ENCODE measurements at places on chromosomes 13 and 19.

DNA sequence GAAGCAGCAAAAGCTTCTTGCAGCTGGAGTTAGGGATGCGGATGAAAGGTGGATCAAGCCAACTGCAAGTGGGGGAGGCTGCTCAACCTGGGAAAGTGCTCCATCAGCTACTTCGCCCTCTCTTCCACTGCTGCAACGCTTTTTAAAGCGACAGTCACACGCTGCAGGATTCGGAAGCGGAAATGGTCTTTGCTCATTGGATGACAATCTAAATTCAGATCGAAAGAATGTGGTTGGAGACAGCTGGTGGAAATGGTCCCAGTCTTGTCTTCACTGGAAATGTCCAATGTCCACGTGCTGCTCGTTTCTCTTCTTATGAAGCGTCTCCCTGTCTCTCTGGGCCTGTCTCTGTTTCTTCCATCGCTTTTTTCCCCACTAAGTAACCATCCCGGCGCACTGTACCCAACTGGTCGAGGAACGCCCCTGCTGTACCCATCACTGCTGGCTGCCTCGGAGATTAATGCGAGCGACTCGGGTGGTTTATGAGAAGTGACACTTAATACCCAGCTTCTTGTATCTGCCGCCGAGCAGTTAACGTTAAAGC, 2.1 kb upstream of the FGF9 start:
- no peak for DNase-seq

DNA sequence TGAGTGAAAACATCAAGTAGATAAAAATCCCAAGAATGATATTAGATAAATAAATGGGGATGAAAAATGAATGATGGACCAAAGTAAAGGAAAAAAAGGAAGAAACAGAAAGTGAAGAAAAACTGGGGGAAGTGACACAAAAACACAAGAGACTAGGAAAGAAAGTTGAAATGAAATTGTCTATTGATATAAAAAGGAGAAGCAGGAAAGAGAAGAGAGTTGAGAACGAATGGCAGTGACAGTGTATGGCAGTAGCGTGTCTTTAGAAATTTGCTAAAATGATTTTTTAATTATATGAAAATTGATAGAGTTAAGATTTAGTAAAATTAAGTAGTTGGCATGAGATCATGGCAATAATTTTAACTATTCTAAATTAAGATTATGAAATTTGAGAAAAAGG, 36.3 kb upstream of the SGCG start:
- no peak for DNase-seq

- no peak for DNase-seq
These were observed 152.1 kb downstream of the KCTD15 start for GRCh38 chr19:33948651-33949335.

- no peak for DNase-seq
These were observed 11.3 kb downstream of the ZFR2 start for GRCh38 chr19:3857449-3858003.

- DNase-seq = no peak
These were observed 15.5 kb upstream of the UGGT2 start for GRCh38 chr13:96068729-96069128.

DNA sequence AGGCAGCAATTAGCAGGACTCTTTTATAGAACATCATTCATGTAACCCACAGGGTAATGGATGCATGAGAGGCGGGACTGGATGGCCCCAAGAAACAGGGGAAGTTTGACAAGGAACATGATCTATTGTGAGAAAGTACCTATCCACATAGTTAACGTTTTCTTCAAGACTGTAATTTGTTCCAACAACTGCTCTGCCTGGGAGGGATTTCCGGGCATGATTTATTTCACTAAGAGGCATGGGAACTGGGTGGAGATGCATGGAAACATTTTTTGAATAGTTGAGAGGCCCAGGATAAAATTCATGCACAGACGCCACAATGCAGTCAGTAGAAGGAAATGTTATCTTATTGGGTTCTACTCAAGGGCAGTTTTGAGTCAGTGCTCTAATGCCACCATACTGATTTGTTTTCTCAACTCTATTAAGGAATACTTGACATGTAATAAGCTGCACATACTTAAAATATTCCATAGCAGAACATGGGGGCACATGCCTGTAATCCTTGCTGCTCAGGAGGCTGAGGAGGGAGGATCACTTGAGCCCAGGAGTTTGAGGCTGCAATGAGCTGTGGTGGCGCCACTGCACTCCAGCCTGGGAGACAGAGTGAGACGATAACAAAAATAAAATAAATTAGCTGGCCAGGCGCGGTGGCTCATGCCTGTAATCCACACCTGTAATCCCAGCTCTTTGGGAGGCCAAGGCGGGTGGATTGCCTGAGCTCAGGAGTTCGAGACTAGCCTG, 9.9 kb upstream of the ATG4D start:
- DNase-seq = no peak

DNA sequence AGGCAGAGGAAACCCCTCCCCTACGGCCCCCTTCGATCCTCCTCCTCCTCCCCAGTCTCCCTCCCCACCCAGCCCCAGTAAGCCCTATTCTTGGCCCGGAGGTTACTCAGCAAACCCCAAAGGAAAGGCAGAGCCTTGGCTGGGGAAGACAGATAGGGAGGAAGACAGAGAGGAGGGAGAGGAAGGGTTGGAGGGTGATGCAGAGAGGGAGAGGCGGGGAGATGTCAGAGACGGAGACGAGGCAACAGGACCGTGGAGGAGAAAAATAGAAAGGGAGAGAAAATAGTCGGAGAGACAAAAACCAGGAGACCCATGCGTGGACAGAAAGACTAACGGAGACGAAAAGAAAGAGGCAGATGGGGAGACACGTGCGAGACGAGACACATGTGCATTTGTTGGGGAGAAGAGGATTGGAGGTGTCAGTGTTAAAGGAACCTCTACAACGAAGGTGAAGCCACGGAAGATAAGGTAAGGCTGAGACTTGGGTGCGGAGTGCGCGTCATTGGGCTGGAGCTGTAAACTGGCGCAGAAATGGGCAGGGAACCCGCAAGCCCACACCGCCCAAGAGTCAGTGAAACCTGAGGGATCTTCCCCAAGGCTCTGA, 2.9 kb downstream of the TGFB1 start:
- DNase-seq = no peak

DNA sequence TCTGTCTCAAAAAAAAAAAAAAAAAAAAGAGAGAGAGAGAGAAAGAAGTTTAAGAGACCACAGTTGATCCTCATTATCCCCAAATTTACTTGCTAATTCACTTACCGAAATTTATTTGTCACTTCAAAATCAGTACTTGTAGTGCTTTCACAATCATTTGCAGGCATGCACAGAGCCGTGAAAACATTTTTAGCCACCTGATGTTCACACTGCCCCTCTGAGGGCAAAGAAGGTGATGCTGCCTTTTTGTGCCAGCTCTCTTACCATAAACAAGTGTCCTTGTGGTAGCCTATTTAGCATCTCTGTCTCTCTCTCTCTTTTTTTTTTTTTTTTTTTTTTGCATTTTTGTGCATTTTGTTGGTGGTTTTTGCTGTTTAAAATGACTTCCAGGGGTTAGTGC, 24.1 kb upstream of the CASP14 start:
- DNase-seq = no peak

DNA sequence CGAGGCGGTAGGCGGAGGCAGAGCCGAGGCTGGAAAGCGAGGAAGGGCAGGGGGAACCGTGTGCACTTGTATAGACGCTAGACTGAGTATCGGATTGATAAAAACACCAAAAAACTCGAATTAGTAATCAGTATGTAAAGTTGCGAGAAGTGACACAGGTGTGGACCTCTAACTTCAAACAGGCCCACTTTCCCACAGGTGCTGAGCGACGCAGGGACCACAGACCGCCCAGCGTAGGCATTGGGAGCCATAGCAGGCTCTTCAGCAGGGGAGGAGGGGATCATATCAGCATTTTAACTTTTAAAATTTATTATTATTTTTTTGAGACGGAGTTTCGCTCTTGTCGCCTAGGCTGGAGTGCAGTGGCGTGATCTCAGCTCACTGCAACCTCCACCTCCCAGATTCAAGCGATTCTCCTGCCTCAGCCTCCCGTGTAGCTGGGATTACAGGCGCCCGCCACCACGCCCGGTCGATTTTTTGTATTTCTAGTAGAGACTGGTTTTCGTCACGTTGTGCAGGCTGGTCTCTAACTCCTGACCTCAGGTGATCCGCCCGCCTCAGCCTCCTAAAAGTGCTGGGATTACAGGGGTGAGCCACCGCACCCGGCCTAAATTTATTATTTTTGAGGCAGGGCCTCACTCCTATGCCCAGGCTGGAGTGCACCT, 574 bp downstream of the VMAC start:
- DNase-seq = no peak

DNA sequence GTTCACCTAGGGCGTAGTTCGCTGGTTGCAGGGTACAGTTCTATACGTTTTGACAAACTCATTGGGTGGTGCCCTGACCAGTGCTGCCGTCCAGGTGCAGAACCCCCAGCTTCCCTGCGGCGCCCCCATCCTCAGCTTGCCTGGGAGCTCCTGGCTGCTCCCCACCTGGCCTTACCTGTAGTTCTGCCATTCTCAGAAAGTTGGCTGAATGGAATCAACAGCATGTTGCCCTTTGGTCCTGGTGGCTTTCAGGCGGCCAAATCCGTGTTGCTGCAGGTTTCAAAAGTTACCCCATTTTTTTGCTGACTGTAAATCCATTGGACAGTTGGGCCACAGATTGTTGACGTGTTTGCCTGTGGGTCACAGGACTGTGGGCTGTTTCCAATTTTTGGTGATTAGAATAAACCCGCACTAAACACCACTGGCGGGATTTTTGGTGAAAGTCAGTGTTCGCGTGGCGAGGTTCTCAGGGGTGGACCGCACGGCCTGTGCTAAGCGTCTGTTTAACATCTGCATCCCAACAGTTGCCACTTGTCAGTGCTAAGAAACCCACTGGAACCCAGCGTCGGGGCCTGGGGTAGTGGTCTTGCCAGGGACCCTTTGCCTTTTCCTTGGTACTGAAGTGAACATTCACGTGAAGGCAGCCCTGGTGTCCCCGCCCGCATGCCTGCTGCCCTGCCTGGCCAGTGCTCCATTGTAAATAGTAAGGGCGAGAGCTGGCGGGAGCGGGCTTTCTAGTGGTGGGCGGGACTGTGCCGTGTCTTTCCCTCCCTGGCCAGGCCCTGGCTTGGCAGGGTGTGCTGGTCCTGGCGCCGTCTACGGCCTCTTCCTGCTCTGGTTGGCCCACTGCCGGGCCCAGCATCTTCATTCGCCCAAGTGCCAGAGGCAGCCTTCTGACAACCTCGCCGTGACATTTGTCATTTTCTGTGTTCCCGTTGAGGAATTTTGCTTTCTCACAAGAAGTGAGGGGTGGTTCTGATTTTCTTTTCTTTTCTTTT, 3.3 kb downstream of the DOT1L start:
- DNase-seq = no peak

DNA sequence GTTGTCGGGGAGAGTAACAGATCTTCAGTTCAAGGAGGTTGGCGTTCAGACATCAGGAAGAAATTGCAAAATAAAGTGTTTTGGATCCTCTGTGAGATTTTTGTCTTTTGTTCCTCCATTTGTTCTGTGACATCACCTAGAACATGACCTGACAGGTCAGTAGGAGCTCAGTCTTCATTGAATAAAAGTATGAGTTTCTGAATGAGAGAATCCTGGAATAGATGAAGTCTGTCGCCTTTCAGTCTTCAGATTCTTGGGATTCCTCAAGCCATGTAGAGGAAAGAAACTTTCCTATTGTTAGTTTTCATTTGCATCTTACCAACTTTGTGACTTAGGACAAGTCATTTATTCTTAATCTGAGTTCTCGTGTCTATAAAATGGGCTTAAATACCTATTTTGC, 14.4 kb downstream of the ARHGAP35 start:
- no peak for DNase-seq

- DNase-seq = no peak
These were observed 111.1 kb downstream of the COL4A1 start for GRCh38 chr13:110195547-110196485.

- DNase-seq = no peak
These were observed 60.2 kb downstream of the ITGBL1 start for GRCh38 chr13:101512650-101513049.

Data from NCI-H1694 (cell line).